ENCODE measurements at places on chromosomes 7 and 10.

GRCh38 chr7:105871142-105871541, 5.3 kb downstream of the ATXN7L1 start:
- no peak for DNase-seq

DNA sequence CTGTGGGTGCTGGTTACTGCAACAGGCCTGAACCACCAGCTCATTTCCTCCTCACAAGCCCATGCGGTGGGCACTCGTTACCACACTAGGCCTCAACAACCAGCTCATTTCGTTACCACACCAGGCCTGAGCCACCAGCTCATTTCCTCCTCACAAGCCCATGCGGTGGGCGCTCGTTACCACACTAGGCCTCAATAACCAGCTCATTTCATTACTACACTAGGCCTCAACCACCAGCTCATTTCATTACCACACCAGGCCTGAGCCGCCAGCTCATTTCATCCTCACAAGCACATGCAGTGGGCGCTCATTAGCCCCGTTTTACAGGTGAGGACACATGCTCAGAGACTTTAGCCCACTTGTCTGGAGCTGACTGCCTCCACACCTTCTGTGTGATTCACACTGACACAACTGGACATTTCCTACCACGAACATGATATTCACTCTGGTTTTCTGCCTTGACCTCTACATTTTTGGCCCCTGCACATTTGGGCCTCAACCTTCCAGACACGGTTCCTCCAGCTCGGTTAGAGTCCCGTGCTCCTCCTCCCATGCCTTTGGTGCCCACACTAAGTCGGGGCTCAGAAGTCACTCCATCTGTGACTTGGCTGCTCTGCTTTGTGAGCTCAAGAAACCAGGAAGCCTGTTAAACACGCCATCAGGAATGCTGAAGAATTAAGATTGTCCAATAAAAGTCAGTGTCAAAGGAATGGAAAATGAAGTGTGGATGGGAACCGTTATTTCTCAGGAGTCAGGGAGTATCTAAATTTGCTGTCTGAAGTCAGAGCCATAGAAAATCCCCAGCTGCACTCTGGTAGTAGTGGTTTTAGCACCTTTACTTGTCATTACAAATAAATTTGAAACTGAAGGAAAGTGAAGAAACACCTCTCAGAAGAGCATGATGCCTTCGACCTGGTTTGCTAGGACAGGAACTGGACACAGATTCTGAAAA, 55.8 kb upstream of the LANCL2 start:
- no peak for DNase-seq

GRCh38 chr7:101953248-101953819, 135.9 kb downstream of the CUX1 start:
- DNase-seq: no peak

- no peak for DNase-seq
Observed at GRCh38 chr7:37337522-37337921, 111.1 kb downstream of the ELMO1 start.

GRCh38 chr7:80624763-80625162, 13.7 kb upstream of the CD36 start:
- no peak for DNase-seq

DNA sequence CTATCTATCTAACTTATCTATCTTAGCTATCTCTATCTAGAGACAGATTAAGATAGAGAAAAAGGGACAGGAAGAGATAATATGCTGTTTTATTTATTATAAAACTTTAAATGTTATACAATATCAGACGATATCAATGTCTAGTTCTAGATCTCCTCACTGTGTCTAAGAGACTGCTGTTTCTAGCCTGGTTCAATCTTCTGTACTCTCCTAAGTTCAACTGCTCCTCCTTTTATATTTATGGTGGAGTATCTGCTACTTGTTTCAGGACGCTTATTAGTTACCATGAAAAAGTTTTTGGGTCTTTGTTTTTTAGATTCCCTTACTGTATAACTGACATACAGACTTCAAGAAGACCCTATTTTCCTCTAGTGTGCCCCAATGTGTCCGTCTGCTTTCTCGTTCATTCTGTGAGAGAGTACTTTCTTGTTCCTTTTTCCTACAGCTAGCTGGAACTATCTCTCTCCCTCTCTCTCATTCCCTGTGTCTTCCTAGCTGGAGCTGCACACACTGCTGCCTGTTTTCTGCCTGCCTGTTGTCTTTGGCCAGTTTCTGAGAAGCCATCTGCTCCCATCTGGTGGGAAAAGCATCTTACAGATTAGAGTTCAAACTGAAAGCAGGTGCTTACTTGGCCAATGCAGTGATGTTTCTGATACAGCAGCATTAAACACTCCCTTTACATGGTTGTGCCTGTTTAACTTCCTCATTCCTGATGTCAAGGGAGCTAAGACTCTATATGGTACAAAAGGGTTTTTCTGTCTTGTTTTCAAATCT, 49.4 kb upstream of the ARL4A start:
- no peak for DNase-seq

GRCh38 chr7:135231686-135232085, 2.0 kb upstream of the STRA8 start:
- no peak for DNase-seq

DNA sequence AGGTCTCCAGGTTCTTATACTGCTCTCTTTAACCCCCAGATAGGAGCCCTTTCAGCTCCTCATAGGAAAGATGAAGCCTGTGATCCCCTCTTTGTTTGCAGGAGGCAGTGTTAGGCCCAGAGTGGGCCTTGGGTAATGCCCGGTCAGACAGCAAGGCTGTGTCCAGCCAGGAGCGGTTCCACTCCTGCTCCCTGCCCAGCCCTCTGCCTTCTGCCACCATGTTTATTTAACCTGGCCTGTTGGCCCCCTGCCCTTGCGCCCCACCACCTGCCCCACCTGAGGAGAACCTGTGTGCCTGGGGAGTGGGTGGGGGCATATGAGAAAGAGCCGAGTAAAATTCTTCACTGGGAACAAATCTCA, 24.3 kb downstream of the CDH23 start:
- no peak for DNase-seq

GRCh38 chr7:147578196-147578595, 1012.4 kb upstream of the C7orf33 start:
- DNase-seq: no peak

- DNase-seq: no peak
Observed at GRCh38 chr7:99766484-99767099, 17.4 kb downstream of the CYP3A4 start.

- no peak for DNase-seq
Observed at GRCh38 chr10:81708929-81709328, 166.1 kb upstream of the NRG3 start.

- DNase-seq: no peak
Observed at GRCh38 chr7:77800158-77800557, 1.6 kb downstream of the PHTF2 start.

- DNase-seq: no peak
Observed at GRCh38 chr7:146116521-146117222, at the start of gene CNTNAP2. Gene CNTNAP2 (plus strand): TSS chr7:146116801. CDS start chr7:146116877, 76 bp downstream.

- no peak for DNase-seq
Observed at GRCh38 chr7:143901332-143901667, 676 bp downstream of the TCAF1 start.

- DNase-seq: no peak
Observed at GRCh38 chr10:90805206-90805605, 52.6 kb downstream of the HTR7 start.

DNA sequence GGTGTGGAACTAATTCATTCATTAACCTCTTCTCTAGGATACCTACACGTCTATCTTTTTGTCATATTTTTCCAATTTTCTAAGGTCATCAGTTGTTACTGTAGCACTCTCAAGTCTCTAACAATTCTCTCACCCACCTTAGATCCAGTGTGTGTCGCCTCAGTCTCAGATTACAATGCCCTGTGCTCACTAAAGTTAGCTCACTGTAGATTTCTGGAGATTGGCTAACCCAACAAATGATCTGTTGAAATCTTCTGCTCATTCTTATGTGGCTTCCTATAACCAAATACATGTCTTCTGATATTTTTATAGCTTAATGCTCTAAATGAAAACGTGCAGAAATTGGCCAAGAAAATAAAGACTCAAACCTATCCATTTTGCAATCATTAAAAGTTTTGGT, 142.6 kb downstream of the SLC25A13 start:
- no peak for DNase-seq

DNA sequence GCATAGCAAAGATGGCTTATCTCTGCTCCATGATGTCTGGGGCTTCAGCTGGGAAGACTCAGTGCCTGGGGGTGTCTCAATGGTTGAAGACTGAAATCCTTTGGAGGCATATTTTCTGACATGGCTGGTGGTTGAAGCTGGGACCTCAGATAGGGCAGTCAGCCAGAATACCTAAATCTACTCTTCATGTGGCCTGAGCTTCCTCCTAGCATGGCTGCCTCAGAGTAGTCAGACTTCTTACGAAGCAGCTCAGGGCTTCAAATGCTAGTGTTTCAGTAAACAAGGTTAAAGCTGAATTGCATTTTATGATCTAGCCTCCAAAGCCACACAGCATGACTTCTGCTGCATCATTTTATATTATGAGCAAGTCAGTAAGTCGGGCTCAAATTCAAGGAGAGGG, 2.6 kb upstream of the BRAF start:
- no peak for DNase-seq

GRCh38 chr7:35491233-35491632, 203.7 kb downstream of the HERPUD2 start:
- DNase-seq: no peak

- no peak for DNase-seq
Observed at GRCh38 chr10:13499150-13499549, 29.7 kb downstream of the BEND7 start.

DNA sequence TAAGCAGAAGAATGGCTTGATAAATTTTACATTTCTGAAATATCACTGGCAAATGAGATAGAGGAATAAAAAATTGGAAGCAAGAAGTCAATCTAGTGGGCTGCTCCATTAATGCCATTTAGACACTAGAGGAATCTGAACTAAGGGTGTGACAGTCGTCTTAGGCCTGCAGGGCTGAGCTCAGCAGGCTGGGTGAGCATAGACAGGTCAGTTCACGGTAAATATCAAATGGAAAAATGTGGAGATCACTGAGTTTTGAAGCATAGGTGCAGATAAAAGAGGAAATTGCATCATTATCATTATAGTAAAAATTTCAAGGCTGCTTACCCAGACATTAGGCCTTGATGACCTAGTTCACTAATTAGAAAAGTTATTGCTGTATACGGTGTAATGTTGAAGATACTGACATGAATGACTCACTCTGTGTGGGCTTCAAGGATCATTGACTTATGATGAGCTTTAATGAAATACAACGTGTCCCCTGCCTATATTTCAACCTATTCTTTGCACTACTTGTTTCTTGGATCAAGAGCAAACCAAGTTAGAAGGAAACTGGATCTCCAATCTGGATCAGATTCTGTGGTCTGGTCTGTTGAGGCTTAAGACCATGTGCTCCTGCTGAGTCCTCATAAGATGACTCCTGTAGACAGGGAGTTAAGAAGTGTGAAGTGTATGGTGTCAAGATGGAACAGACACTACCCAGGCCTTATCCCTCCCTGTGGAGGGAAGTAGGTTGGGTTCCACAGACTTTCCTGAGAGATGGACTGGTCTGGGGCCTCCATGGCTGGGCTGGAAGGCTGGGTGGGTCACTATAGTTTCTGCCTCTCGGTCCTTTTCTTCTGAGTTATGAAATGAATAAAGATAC, 3.6 kb downstream of the OR2F2 start:
- no peak for DNase-seq

- no peak for DNase-seq
Observed at GRCh38 chr7:80611779-80612178, 26.7 kb upstream of the CD36 start.

- DNase-seq: no peak
Observed at GRCh38 chr7:124651136-124651535, 114.5 kb downstream of the GPR37 start.

DNA sequence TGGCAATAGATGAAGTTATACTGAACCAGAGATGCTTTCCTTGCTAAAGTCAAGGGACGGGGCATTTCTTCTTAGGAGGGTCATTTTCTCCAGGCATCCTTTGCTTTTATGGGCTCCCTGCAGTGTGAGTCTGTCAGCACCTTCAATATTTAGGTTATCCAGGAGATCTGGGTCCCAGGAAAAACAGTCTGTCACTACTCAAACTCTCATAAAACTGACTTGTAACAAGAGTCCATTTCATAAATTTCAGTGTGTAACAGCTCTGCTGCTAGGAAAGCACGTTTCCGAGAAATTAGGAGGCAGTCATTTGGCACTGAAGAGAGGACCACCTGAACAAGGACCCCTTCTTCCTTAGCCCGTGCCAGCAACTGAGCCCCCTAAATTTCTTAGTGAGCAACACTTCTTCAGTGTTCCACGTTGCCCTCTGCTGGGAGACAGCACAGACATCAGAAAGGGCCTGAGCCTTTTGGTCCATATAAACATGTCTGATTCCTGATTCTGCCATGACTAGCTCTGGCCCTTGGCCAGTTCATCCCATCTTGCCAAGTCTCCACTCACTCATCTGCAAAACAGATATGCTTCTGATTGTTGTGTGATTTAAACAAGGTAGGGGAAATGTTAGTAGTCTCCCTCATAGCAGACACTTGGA, 7.2 kb downstream of the GCC1 start:
- DNase-seq: no peak

- no peak for DNase-seq
Observed at GRCh38 chr7:1643270-1644092, 26.6 kb upstream of the ELFN1 start.

GRCh38 chr7:151782598-151783448, 94.1 kb downstream of the PRKAG2 start:
- peak; percentile 10 for DNase-seq

GRCh38 chr7:47807126-47807525, 141.1 kb downstream of the PKD1L1 start:
- DNase-seq: no peak

GRCh38 chr7:978049-978346, 2.6 kb upstream of the COX19 start:
- DNase-seq: no peak

- DNase-seq: no peak
Observed at GRCh38 chr10:78512205-78512550, 478.5 kb downstream of the RPS24 start.

DNA sequence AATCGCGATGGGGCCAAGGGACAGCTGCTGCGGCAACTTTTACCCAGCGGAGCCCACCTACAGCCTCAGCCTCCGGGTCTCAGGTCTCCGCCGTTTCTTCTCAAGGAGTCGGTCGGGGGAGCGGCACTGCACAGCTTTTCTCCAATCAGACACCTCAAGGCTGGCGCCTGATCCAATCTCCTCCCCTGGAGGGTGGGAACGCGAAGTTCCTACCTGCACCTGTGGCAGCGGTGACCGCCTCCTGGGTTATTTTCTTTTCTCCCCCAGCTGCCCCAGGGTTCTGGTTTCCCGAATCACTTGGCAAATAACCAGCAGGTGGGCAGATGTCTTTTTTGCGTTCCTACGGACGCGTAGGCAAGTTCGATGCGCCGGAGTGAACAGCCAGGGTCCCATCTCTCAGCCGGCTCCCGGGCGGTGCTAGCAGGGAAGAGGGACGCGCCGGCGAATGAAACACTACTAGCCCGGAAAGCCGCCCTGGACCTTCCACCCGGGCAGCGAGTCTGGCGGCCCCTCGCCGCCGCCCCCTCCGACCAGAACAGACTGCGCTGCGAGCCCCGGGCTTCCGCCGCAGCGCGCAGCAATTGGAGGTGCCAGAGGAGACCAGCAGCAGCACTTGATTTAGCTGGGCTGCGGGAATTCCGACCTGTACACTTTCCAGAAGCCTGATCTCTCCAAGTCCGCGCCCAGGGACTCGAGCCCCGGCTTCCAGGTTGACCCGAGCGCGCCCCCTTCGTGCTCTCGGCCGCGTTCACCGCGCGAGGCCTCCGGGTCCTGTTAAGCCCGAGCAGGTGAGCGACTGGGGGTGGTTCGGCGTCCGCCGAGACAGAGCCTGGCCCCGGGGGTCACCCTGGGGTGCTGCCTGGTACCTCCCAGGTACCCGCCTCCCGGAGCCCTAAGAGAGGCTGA, at the start of gene PRR15:
Gene PRR15 (plus strand): TSS at position 246 of the 906 bp plus-strand sequence. CDS start 2,495 bp downstream, outside the sequence.
- no peak for DNase-seq
